ENCODE measurements at places on chromosomes 3 and 15.

GRCh38 chr3:107487490-107487889 is 35.3 kb upstream of the BBX start:
- no peak for DNase-seq

- DNase-seq: no peak
Measured at GRCh38 chr3:159734681-159735080, 254.0 kb upstream of the IL12A start.

- DNase-seq: no peak
Measured at GRCh38 chr3:127263586-127264231, 24.1 kb downstream of the PRR20G start.

- DNase-seq: no peak
Measured at GRCh38 chr3:27376109-27376772, 7.1 kb upstream of the NEK10 start.

DNA sequence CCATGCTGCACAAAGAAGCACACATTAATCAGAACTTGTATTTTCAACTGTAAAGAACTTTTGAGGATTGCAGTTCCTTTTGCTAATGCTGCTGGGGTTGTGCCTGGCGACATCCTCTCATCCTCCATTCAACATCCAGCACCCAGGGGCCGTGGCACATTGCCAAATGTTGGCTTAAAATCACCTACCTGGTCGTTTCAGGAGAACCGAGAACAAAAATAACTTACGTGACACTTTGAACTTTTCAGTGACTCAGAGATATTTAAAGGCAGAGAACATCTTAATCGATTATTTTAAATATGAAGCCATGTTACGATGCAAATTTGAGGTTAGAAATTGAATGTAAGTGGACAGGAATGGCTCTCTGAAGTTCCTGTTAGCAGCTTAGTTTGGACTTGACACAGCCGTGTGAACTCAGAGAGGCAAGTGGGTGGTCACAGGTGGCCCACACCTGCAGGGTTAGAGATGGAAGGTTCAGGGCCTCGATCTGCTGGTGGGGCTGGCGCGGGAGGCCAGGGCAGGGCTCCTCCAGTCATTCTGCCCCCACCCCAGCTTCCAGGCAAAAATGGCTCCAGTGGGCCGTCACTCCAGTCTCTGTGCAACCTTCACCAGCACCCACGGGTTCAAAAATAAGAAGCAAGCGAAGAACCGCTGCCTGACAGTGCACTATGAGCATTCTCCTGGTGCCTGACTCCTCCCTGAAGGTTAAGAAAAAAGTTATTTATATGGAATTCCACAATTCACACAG is 12.2 kb downstream of the LRRK1 start:
- DNase-seq: no peak
